ENCODE measurements at places on chromosomes 11 and 22.

- no peak for DNase-seq
Measured at GRCh38 chr11:84256618-84257017, 970.5 kb upstream of the CCDC90B start.

DNA sequence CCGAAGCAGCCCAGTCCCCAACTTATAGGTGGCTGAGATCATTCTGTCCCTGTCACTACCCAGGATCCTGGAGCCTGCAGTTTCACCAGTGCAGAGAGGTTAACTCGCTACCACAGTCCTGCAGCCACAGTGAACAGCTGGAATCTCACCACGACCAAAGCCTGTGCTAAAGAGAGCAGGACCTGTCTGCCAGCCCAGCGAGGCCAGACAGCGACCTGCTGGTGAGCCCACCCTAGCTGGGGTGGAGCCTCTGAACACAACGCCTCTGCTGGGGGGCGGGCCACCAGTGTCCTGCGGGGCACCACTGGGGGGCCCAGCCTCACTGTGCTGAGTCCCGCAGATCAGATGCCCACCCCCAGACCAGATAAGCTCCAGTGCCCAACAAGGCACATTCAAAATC, 33.3 kb downstream of the DAGLA start:
- no peak for DNase-seq

DNA sequence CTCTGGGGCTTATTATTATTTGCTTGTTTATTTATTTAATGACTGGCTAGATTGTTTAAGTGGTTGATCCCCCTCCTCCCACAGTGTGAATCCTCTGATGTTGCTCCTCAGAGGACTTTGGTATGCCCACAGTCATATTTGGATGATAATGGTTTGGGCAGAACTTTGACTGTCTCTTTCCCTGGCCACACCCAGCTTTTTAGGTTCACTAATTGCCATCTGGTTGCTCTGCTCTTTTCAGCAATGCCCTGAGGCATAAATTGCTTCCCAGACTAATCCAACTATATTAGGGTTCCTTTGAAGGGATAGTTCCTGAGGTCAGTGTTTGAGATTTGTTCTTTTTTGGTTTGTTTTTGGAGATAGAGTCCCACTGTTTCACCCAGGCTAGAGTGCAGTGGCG, 99.3 kb upstream of the RRM1 start:
- no peak for DNase-seq

- no peak for DNase-seq
Measured at GRCh38 chr11:75273411-75274391, 33.1 kb downstream of the TPBGL start.

DNA sequence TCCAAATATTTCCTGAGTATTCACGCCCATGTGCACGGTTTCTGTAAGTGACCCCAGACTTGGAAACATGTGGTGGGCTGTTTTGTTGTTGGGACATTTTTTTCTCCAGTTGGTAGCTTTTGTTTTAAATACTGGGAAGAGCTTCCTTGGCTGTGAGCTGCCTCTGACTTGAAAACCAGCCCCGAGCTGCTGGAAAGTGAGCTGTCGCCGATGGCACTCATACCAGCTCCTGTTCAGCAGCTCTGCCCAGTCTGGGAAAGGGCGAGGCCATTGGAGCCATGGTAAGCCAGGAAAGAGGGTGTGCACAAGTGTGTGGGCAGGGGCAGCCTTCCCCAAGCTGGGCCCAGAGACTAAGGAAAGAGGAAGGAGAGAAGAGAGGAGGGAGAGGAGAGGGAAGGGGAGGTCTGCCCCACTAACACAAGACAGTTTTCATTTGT, 3.2 kb upstream of the FLI1 start:
- DNase-seq, result no peak

DNA sequence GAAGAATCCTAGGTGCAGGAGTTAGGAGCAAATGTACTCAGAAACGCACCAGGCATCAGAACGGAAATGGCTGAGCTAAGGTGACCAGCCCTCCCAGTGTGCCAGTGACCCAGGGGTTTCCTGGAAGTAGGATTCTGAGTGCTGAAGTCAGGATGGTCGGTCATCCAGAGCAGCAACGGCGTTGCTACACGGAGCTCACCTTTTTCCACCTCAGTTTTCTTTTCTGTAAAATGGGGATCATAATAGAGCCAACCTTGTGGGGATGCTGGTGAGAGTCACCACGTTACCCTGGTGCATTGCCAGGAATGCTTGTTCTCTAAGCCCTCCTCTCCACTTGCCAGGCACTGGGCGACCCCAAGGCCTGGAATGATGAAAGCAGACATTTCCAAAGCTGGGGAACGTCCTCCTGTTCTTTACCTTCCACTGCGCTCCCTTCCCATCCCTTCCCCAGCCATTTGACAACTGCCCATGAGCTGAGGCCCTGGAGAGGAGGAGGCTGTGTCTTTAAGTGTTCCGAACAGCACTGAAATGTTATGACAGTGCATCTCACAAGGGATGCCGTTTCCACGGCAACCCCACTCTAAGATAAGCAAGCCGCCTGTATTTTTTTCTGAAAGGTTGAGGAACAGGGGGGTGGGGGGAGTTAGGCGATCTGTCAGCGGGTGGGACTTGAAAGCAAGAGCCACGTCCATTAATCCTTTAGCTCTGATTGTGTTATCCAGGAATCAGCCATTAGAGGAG, 66.8 kb downstream of the TSPAN18 start:
- peak; percentile 74 for DNase-seq

GRCh38 chr11:62680825-62681240, 2.0 kb upstream of the UBXN1 start:
- no peak for DNase-seq

GRCh38 chr11:94152678-94153065, 24.0 kb downstream of the PANX1 start:
- no peak for DNase-seq

- DNase-seq, result no peak
Measured at GRCh38 chr11:17917556-17917955, 95.3 kb downstream of the SERGEF start.

- DNase-seq, result no peak
Measured at GRCh38 chr11:76501526-76502202, 56.8 kb downstream of the EMSY start.

- no peak for DNase-seq
Measured at GRCh38 chr11:69839516-69839915, 20.3 kb upstream of the FGF3 start.

- peak; percentile 22 for DNase-seq
Measured at GRCh38 chr11:84316866-84317555, 1030.8 kb upstream of the CCDC90B start.

- DNase-seq, result no peak
Measured at GRCh38 chr22:46767249-46767985, 5.0 kb downstream of the TBC1D22A start.

GRCh38 chr11:77148963-77149715, 21.1 kb downstream of the MYO7A start:
- DNase-seq, result no peak

- DNase-seq, result no peak
Measured at GRCh38 chr22:31329029-31329428, 17.1 kb downstream of the PATZ1 start.

DNA sequence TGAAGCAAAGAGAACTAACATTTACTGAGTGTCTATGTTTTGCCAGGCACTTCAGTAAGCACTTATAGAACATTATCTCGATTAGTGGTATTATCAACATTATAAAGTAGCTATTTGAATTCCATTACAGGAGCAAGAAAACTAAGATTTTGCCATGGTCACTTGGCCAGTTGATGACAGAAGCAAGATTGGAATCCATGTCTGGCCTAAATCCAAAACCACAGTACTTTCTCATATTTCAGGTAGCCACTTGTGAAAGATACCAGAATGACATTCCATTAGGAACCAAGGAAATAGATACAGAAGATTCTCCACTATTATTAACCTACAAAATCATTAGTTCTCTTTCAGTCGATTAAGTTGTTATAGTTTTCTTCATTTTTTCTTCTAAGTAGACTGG, 691.0 kb upstream of the API5 start:
- DNase-seq, result no peak

GRCh38 chr11:76802621-76803020, 19.5 kb downstream of the TSKU start:
- no peak for DNase-seq

DNA sequence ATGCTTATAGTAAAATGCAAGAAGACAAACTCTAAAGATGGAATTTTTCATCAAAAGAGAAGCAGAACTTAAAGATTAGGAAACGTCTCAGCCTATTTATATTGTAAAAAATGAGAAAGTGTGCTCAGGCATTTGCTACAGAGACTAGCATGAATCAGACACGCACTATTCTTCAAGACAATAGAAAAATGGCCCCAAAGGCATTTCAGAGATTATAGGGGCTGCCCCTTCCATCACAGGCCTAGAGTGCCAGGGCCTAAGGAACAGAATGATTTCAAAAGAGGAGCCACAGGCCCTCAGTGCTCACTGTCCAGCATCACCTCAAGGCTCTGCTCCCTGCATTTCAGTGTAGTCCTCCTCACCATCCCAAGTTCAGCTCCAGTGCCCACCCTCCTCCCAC, 27.5 kb downstream of the TNKS1BP1 start:
- no peak for DNase-seq

DNA sequence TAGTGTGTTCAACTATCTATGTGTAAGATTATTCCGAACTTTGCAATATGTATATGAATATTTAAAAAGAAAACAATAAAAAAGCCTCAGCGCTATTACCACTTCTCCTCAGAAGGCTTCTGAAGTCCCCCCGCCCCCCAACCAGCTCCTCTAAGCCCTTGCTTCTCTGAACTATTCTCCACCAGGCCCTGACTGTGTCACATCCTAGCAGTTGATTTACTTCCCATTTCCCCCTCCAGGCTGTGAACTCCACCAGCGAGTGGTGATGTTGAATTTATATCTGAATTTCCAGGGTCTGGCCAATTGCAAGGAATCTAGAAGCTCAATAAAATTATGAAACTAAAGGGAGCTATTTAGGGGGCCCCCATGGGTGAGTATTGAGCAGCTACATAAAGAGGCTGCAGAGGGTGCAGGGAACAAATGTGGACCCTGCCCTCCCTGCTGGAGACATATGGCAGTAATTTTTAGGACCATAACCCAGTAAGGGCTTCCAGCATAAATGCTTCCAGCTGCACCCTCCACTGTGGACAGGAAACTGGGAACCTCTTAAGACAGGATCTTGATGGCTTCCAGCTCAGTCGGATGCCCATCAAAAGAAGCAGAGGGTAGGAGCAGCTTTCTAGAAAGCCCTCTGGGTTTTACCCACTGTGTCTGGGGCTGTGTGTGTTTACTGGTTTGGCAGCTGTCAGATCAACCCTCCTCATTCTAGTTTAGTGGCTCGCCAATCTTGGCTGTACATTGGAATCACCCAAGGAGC, 81.4 kb downstream of the TIMP3 start:
- no peak for DNase-seq

- no peak for DNase-seq
Measured at GRCh38 chr22:29635734-29636357, 32.4 kb downstream of the NF2 start.

DNA sequence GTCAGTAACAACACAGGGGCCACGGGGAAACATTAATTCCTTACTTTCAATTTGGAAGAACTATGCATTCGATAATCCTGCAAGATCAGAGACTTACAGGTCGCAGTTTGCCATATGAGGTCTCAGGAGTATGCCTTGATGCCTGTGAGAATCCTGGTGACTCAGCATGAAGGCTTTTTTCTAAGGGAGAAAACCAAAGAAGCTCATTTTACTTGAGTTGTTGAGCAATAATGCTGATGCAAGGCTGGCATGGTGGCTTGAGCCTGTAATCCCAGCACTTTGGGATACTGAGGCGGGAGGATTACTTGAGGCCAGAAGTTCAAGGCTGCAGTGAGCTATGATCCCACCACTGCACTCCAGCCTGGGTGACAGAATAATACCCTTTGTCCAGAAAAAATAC, 26.6 kb downstream of the ATG16L2 start:
- DNase-seq, result no peak

- DNase-seq, result peak; percentile 90
Measured at GRCh38 chr11:67265633-67266448, 432 bp upstream of the GRK2 start.

GRCh38 chr11:85236211-85236610, 390.9 kb downstream of the DLG2 start:
- DNase-seq, result no peak

GRCh38 chr11:120073196-120073595, 64.7 kb downstream of the TRIM29 start:
- DNase-seq, result peak; percentile 52

DNA sequence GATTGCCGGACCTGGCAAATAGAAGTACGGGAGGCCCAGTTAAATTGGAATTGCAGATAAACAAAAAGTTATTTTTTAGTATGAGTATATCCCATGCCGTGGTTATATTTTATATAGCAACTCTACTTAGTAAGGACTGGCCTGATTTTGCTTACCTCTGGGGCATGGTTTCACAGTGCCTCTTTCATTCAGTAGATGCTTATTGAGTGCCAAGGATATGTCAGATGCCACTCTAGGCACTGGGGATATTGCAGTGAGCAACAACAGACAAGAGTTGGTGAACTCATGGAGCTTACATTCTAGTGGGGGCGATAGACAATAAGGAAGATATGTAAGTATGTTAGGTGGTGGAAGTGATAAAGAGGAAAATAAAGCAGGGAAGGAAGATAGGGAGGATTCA, 112.2 kb downstream of the TEAD1 start:
- no peak for DNase-seq

DNA sequence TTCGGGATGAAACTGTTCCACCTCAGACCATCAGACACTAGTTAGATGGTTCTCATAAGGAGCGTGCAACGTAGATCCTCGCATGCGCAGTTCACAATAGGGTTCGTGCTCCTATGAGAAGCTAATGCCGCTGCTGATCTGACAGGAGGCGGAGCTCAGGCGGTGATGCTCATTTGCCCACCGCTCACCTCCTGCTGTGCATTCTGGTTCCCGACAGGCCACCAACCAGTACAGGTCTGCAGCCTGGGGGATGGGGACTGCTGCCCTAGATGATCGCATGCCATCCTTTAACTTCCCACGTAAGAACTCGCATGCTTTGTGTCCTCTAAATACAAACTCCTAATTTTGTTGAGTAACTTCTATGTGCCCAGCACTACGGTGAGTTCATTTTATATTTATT, 62.6 kb downstream of the EFCAB6 start:
- DNase-seq, result no peak

GRCh38 chr11:59660621-59661020, 8.2 kb downstream of the PATL1 start:
- no peak for DNase-seq

DNA sequence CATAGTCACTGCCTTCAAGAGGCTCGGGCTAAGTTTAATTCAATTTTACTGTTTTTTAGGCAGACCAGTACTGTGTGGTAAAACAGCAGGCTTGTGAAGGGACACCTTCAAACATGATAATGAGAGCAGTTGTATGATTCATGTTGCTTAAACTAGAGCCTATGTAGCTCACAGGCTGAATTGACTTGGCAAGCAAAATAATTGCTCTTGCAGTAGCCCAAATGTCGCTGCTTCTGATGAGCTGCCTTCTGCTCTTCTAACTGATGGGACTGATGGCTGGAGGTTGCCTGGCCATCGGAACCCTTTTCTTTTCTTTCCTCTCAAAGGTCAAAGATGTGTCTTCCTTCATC, 137.6 kb downstream of the MAML2 start:
- no peak for DNase-seq

- DNase-seq, result no peak
Measured at GRCh38 chr11:120830085-120830620, 193.7 kb upstream of the TBCEL start.

DNA sequence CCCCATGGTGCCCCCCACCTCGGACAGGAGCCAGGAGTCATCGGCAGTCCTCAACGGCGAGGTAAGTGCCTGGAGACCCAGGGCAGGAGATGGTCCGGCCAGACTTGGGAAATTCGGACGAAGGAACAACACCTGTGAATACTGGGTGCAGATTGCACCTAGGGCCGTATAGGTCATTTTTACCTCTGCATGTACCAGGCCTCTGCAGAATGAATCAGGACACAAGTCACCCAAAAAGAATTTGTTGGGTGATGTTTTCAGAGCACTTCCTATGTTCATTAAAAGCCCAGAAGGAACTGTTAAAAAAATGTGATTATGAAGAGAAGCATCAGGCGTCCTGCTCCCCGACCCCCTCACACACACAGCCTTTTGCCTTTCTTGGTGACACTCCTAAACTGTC, 93.9 kb downstream of the C11orf91 start:
- DNase-seq, result no peak

Data from glutamatergic neuron (in vitro differentiated cells).